ENCODE measurements at places on chromosomes 12 and 14.

DNA sequence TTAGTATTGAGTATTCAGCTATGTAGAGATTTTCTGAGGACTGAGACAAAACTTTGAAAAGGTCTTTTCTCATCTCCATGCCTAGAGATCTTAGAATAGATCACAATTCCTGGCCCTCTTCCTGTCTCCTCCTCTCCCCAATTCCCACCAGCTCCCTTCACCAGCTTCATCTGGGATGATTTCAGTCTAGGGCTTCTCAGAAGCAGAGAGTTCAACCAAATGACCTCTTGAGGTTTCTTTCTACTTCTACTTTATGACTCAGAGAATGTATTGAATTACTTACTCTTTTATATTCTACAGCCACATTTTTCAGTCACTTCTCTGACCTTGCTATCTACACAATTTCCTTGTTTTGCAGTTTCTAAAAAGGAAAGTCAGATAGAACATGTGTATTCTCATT lies 19.4 kb upstream of the SNX6 start:
- no peak for DNase-seq

GRCh38 chr14:52069307-52070050 lies 620 bp upstream of the NID2 start:
- DNase-seq = peak; percentile 89

- no peak for DNase-seq
These were observed 14.8 kb downstream of the BATF start for GRCh38 chr14:75537071-75537470.

GRCh38 chr14:61517911-61518384 lies 177.4 kb upstream of the HIF1A start:
- no peak for DNase-seq
